ENCODE measurements at places on chromosomes 5 and 9. TPM values are rescaled to one million over a fixed set of nuclear protein-coding genes. Genes with fewer than 3 reads are reported as not detected.

PCDHB10 gene
- 9.3 TPM for total RNA-seq

GABRB2 gene
- 31.1 TPM for total RNA-seq

LTC4S gene
- total RNA-seq = 6.2 TPM

TAF11L5 gene
- not detected for total RNA-seq
